Umbilical cord (tissue), 2 donors: ENCODE measurements at places on chromosomes 2 and 18.

DNA sequence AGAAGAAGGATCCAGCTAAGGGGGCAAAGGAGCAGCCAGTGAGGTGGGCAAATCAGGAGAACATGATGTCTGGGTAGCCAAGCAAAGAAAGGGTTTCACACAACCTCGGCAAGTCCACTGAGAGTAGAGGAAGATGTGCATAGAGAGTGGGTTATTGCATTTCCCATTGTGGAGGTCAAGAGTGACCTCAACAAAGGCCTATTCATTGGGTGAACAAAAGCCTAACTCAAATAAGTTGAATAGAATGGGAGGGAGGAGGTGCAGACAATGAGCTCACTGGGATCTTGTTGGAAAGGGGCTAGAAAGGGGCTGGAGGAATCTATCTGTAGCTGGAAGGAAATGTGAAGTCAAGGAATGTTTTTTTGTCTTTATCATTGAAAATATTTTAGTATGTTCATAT, 14.0 kb upstream of the PDCL3 start:
- no peak for DNase-seq

DNA sequence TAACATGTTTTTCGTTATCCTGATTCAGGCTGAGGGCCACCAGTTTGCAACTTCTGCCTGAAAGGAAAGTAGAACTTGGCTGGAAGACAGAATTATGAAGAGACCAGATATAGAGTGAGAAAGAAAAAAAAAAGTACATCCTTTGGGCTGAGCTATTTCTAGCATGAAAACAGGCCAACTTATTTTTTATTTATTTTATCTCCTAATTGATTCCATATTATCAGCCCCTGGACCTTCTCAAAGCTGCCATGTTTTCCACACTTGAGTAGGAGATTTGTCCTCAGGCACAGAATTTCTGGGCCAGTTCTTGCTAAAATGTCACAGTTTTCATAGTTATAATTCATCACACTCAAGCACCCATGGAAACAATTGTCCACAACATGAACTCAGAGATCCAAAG, 586.8 kb upstream of the CNTNAP5 start:
- no peak for DNase-seq

GRCh38 chr2:13876491-13877037, 756.0 kb upstream of the LRATD1 start:
- no peak for DNase-seq

DNA sequence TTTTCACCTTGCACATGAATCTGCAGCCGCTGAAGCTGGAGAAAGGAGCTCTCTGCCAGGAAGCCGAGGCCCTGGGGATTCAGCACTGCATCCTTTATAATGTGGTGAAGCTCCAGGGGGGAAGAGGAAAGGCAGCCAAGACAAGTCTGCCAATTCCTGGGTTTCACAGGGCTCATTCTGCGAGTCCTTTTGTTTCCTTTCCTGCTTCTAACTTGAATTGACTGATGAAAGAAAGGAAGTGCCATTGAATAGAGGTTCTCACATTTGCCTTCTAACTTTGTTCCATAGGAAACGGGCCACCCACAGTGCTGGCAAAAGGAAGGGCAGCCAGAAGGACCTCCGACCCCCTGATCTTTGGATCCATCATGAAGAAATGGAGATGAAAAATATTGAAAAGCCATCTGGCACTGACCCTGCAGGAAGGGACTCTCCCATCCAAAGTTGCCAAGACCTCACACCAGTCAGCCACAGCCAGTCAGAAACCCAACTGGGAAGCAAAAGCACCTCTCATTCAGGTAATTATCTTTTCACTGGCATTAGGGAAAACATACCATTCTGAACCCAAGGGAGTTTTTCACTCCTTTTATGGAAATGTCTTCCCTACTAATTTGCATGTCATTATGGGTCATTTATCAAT, 765.4 kb downstream of the MBD2 start:
- peak; percentile 1 for DNase-seq

GRCh38 chr2:121101093-121101715, 183.8 kb downstream of the TFCP2L1 start:
- DNase-seq, result no peak

DNA sequence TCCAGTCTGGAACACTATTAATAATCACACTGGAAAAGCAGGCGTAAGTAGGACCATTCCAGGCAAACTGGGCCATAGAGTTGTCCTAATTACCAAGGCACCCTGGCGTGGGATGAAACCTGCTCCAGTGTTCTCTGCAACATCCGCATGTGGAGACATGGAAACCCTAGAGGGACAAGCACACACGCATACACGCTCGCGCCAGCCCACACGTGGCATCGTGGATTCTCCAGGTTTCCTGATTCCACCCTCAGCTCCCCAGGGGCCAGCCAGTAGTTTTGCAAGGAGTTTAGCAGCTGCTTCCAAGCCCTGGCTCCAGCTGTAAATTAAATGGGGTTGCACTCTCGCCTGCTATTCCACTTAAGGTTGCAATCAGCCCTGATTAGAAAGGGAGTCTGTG, 127.7 kb downstream of the DYSF start:
- DNase-seq, result no peak

DNA sequence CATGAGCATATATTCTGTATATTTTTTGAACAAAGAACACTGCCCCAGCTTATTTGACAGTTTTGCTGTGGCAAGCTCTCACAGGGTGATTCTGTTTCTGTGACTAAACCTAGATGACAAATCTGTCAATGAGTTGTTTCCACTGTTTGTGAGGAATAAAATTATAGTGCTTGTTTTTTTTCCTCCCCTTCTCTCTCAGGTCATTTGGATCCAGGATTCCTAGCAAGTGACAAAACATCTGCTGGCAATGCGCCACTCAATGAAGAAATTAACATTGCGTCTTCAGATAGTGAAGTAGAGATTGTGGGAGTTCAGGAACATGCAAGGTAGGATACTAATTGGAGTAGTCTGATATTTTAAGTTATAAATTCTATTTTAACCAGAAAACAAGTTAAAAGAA, 149.3 kb downstream of the HAUS1 start:
- no peak for DNase-seq

DNA sequence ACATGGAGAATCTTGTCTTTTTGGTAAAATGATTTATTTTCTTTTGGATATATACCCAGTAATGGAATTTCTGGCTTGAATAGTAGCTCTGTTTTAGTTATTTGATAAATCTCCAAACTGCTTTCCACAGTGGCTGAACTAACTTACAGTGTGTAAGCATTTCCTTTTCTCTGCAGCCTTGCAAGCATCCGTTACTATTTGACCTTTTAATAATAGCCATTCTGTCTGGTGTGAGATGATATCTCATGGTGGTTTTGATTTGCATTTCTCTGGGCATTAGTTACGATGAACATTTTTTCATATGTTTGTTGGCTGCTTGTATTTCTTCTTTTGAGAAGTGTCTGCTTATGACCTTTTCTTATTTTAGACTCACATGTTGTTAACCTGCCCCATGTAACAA, 190.2 kb downstream of the GALR1 start:
- DNase-seq, result no peak

DNA sequence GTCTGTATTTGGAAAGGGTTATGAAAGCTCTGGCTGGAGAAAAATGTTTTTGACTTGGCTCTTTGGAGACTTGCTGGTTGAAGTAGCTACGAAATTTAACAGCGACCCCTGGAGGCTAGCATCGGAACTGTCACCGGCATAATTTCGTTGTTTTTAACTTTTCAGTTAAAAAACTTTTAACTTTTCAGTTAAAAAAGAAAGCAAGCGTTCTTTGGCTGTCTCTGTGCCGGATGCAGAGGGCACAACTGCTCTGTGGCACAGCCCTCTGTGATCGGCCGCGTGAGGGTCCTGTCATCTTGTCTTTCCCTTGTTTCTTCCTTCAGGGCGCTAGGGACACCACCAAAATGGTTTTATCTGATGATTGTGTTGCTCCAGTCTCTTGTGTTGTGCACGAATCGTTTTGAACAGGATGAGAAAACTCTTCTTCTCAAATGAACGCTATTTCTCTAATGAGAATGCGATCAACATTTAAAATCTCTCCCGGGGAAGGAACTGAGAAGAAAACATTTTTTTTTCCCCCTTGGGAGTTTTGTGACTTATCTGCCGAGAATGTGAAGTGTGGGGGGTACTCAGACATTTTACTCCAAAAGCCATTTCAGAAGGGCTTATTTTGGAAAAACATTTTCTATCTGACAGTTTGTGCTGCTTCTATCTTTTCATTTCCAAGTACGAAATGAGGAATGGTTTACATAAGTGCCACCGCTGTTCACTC, 57.1 kb downstream of the ADCYAP1 start:
- peak; percentile 45 for DNase-seq

GRCh38 chr18:46196627-46197243, 92.5 kb downstream of the HAUS1 start:
- DNase-seq, result no peak

- DNase-seq, result no peak
Measured at GRCh38 chr2:226489775-226490541, 309.7 kb downstream of the IRS1 start.

DNA sequence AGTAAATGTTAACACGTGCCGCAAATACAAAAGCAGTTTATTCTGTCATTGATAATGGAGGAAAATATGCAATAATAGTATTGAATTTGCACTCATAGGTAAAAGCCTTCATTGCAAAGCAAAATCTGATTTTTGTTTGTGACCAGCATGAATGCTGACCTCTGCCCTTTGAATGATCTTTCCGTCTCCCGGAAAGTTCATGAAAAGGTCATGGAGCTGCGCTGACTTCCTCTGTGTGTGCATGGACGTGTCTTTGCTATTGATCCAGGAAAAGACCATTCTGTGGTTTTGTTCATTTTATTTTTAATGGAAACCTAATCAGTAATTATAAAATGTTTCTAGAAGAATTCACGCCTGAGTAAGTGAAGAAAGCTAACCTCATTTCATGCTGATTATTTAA, 320.0 kb downstream of the MTX2 start:
- DNase-seq, result no peak

GRCh38 chr2:239586651-239587310, 186.0 kb upstream of the HDAC4 start:
- no peak for DNase-seq

DNA sequence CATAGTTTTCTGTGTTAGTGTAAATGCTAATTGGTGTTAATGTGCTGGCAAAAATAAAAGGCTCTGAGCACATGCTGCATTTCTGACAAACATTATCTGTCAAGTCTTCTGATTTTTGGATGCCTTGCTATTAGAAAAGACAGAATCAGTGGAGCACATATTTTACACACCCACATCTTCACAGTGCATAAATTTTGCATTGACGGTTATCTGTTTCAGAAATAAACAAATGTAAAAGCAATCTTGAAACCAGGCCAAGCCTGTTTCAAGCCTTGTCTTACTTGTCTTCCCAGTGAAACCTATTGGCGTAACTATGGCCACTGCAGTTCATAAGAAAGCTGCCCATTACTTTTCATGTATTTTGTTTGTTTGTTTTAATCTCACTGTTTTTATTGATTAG, 333.7 kb upstream of the CDH19 start:
- DNase-seq, result no peak

DNA sequence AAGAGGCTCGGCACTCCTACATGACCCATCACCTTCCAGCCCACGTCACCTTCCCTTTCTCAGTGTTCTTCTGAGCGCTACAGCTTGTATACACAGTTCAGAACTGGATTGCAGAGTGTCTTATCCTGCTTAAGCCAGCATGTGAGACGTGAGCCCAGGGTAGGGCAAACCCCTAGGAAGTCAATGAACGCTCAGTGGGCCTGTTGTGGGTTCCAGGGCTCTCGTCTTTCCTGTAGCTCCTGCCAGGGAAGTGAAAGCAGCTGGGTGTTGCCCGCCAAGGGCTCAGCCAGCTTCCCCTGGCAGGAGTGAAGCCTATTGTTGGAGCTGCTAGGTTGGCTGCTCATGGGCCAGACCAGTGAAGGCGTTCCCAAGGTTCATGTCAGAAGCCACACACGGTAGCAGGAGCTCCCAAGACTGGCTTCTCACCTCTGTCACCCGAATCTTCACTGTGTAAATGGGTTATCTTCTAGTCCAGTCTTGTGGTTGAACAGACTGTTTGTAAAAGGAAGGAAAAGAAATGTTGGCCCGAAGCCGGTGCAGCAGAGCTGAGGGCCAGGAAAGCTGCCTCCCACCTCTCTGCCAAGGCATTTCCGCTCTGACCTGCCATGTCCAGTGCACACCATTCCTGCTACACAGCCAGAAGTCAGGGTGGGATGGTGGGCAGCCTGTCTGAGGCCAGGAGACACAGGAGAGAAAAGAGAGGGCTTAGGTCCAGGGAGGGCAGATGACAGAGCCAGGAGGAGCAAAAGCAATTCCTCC, 69.6 kb upstream of the RMDN2 start:
- peak; percentile 50 for DNase-seq

DNA sequence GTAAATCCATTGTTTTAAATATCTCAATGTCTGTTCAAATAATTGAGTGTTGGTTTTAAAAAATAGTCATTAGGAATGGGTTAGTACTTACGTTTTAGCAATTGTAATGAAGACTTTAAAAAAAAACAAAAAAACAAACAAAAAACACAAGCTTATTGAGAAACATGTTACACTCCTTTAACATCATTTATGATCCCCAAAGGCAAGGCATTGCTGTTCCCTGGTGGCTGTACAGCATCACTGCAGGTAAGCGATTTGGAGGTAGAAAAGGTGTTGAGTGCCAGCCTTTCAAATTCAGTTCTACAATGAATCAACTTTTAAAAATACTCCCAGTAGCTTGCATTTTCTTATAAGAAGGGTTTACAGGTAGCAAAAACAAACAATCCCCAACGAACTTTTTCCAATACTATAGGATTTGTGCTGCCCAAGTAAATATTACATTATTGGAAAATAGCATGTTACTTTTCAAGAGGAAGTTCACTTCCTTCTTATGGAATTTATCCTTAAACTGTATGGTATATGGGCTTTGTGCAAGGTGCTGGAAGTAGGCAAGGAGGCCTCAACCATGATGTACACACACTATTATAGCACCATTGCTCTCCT, 27.5 kb downstream of the CNRIP1 start:
- no peak for DNase-seq
